ENCODE measurements at places on chromosomes 7 and 10.

DNA sequence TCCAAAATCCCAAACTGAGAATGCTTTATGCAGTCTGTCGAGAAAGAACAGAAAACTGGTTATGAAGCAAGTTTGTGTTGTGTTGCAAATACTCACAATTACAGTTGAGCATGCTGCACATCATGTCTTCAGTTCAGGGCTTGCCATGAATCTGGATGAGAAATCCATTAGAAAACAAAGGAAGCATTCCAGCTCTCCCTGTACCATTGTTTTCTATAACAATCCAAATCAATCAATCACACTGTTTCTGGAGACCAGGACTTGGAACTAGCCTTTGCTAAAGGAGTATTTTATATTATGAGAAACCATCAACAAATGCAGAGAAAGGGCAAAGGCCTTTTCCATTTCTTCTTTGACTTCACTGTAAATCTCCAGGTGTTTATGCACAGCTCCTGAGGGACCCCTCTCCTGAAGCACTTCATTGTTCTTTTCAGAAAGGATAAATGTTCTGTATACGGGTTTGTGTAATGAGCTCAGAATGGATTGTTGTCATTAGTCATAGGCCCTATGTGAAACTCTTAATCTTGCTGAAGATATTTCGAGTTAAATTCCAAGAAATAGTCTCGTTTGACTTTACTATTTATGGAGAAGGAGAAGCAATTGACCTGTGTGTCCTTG, 364.7 kb upstream of the POM121L12 start:
- DNase-seq = no peak

GRCh38 chr10:85979598-85979997, 387.0 kb downstream of the GRID1 start:
- no peak for DNase-seq

GRCh38 chr10:64506963-64507362, 985.8 kb downstream of the REEP3 start:
- DNase-seq = no peak

DNA sequence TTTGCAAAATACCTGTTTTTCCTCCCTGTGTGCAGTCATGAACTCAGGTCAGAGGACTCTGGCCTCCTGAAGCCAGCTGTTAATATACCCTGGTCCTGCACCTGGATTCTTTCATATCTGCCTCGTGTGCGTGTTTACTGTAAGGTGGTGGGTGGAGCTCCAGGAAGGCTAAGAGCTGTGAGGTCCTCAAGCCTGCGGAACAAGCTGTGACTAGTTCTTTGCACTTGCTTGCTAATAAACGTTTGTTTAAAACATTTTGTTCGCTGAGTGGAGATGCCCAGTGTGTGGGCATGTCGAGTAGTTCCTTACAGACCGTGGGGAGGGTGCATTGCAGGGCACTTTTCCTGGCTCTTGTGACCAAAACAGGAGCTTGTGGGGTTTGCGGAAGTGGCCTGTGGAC, 139.0 kb downstream of the DOCK1 start:
- DNase-seq = no peak

- no peak for DNase-seq
These were observed 5.8 kb downstream of the KIAA1217 start for GRCh38 chr10:24214762-24215161.

DNA sequence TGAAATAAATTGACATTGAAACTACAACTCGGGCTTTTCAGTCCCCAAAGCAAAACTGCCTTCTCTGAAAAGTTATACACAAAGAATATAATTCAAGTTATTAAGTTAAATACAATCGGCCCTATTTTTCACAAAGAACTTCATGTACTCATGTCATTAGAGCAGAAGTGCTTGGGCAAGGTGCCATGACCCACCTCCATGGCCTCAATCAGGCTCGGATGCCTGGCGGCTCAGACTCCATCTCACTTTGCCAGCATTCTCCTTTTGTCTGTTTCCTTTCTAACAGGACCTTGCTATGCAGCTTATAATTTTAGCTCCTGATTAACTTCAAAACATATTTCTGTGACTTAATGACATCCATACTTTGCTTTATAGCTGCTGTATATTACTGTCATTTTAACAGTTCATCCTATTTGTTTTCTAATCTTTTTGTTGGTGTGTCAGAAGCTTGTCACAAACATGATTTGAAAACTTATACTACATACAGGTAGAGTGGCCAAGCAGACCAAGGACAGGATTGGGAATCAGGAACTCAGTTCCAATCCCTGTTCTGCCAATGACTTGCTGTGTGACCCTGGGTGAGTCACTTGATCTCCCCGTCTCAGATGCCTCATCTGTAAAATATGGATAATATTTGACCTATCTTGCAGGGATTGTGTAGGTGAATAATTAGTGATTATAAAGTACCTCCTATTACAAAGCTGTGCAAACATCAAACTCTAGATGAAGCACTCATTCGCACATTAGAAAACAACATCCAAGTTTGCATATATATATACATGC, 60.8 kb upstream of the ITGA8 start:
- no peak for DNase-seq

- DNase-seq = no peak
These were observed 3.0 kb upstream of the HABP2 start for GRCh38 chr10:113549856-113550255.

DNA sequence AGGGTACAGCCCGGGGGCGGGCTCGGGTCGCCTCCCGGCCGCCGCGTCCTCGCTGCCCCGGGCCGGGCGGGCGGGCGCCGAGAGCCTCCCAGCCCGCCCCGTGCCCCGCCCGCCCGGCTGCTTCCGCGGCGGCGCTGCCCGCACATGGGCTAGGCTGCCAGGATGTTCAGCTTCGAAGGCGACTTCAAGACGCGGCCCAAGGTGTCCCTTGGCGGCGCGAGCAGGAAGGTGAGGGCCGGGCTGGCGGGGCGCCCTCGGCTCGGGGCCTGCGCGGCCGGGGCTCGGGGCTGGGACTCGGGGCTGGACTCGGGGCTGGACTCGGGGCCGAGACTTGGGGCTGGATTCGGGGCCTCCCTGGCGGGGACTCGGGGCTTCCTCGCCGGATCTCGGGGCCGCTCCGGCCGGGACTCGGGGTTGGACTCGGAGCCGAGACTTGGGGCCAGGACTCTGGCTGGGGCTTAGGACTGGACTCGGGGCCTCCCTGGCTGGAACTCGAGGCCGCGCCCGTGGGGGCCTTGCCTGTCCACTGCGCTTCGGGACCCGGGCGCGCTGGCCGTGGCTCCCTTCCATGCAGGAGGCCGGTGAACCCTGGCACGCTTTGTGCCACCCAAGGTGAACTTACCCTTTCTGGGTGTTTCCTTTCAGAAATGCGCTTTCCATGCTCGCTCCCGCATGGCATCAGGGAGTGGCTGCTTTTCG, 534 bp downstream of the UBE3C start:
- peak; percentile 34 for DNase-seq

DNA sequence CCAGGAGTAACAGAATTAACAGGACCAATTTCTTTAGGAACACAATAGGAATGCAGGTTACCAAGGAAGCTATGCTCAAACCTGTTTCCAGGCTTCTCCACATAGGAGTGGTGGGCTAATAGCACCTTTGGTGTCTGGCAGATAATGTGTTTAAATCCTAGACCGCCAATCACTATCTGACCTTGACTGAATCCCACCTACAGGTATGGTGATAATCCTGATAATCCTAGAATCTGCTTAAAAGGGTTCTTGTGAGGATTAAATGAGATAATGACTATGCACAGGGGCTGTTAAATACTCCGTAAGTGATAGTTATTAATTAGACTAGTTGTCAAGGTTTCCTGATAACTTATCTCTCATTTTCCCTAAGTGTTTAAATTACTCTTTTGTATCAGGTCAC, 81.2 kb downstream of the EPC1 start:
- no peak for DNase-seq

- no peak for DNase-seq
These were observed 24.0 kb downstream of the HYCC1 start for GRCh38 chr7:22989643-22990587.

- DNase-seq = no peak
These were observed 139.8 kb downstream of the ARHGAP22 start for GRCh38 chr10:48464871-48465736.

- no peak for DNase-seq
These were observed 138.2 kb downstream of the RPS24 start for GRCh38 chr10:78171633-78172400.

DNA sequence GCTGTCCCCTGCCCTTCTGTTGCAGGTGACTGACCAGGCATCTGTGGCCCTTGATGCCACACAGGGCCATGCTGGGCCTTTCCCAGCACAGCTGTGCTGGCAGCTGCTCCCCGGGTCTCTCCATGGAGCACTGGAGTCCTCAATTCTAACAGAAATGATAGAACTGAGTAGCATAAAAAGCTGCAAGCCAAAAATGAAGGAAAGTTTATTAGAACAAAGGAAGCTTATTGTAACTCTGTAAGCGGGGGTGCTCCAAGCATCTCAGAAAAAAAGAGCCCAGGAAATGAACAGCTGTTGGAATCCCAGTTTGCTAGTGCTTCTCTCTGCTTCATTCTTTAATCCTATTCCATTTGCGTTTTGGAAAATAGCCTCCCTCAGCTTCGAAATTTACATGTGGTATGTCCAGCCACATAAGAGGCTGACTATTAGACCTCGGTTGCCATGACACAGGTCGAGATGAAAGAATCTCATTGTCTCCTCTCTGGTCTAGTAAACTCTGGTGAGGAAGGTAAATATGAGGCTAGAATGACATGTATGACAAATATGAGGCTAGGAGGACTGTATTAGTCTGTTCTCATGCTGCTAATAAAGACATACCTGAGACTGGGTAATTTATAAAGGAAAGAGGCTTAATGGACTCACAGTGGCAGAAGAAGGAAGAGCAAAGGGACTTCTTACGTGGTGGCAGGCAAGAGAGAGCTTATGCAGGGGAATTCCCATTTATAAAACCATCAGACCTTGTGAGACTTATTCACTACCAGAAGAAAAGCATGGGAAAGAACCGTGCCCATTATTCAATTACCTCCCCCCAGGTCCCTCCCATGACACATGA, 23.7 kb downstream of the EPDR1 start:
- no peak for DNase-seq

DNA sequence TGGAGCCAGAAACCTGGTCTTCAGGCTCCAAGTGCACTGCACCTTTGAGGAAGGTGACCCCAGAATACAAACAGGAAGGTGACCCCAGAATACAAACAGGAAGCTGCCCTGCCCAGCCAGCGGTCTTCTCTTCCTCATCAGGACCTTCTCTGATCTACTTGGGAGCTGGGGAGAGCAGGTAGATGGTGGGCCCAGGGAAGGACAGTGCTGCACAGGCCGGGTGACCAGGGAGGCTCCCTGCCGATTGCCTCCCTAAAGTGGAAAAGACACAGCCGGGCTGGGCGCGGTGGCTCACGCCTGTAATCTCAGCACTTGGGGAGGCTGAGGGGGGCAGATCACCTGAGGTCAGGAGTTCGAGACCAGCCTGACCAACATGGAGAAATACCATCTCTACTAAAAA, 151.8 kb upstream of the CHST15 start:
- DNase-seq = no peak

DNA sequence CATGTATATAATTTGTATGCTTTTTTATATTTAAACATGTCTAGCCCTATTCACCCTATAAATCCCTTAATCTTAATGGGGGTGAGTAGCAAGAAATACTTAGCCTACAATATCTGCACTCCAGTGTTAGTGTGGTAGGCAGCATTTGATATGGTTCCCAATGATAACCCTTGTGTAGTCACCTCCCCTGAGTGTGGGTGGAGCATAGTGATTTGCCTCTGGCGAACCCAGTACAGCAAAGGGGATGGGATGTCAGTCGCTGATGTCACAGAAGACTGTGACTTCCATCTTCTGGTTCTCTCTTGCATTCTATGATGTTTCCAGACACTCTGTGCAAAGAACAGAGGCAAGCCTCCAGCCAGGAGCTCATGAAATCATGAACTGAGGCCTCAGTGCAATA, 211.2 kb downstream of the CRPPA start:
- DNase-seq = no peak

DNA sequence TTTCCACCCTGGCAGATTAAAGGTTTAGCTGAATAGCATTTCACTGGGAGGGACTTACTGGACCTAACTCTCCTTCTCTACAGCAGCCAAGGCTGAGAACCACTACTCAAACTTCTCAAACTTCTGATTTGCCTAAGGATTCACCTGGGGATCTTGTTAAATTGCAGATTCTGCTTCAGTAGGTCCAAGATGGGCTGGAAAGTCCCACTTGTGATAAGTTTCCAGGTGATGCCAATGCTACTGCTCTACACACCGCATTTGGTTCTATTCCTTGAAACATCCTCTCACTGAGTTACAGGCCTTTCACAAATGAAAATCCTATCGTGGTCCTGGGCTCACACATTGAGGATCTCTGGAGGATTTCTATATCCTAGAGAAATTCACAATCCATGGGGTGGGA, 147.9 kb downstream of the CHCHD3 start:
- DNase-seq = no peak

- no peak for DNase-seq
These were observed 8.6 kb upstream of the PLAU start for GRCh38 chr10:73902351-73902750.

All from stimulated activated CD8-positive, alpha-beta memory T cell treated with anti-CD3 and anti-CD28 coated beads, Interleukin-7, amount 100 ng/mL, for 1 hour (primary cell).